ENCODE measurements at places on chromosomes 6 and 20. TPM values are rescaled to one million over a fixed set of nuclear protein-coding genes. Genes with fewer than 3 reads are reported as not detected.

Gene CALHM4
- total RNA-seq, result not detected

Gene SNAI1
- total RNA-seq, result 2.3 TPM

Gene PKHD1
- total RNA-seq, result not detected

Gene NUP43
- 78.9 TPM for total RNA-seq

Gene ERVFRD-1
- not detected for total RNA-seq

Gene NOX3
- total RNA-seq, result not detected

Gene BTNL2
- total RNA-seq, result not detected

Gene LINC00237
- total RNA-seq, result not detected

Gene IPCEF1
- total RNA-seq, result 1.5 TPM

Gene NOTCH4
- 0.37 TPM for total RNA-seq

Gene LRRC73
- total RNA-seq, result 0.14 TPM
